ENCODE measurements at places on chromosomes 7 and 10.

DNA sequence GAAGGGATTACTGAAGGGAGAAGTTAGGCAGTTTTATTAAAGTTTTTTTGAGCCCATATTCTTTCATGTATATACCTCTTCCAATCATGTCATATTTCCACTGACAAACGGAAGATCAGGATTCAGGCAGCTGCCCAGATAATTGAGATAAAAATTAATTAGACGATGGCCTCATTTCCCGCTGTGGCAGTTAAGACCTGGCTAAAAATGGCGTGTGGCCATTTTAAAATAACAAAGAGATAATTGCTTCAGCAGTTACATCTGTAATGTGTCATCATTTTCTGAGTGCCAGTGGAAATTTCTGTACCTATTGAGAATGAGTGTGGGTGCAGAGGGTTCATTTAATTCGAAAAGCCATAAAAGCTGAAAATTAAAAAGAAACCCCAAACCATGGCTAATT, 215.1 kb downstream of the STK31 start:
- no peak for DNase-seq

DNA sequence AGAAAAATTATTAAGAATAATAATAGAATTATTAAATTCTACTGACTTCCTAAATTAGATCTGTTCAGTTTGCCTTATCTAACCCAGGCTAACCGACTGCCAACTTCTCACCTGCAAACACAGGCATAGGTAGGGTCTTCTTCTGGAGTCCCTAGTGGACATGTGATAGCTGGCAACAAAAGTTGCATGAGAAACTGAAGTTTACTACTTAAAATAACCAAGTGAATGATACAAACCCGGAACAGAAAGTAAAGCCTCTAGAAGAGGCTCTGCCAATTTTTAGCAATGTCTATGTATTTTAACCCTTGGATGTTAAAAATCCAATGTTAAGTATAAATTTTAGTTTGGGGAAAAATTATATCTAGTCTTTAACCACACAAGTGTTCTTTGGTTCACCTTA, 37.6 kb downstream of the NDUFB2 start:
- no peak for DNase-seq

- DNase-seq = no peak
Observed at GRCh38 chr10:113893570-113893969, 39.1 kb downstream of the NHLRC2 start.

GRCh38 chr7:41232086-41232485, 470.8 kb downstream of the INHBA start:
- DNase-seq = peak; percentile 15

- no peak for DNase-seq
Observed at GRCh38 chr10:23073527-23073926, 21.9 kb upstream of the MSRB2 start.

GRCh38 chr10:118870467-118871243, 115.9 kb upstream of the CACUL1 start:
- DNase-seq = peak; percentile 88

DNA sequence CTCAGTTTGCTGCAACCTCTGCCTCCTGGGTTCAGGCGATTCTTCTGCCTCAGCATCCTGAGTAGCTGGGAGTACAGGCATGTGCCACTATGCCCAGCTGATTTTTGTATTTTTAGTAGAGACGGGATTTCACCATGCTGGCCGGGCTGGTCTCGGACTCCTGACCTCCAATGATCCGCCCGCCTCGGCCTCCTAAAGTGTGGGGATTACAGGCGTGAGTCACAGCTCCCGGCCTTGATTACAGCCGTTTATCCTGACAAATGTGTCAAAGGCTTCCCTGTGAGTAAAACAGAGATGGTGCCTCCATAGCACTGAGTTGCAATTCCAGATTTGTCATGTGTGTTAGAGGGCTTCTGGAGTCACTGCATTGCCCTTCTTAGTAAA, 273.7 kb downstream of the CCDC3 start:
- peak; percentile 29 for DNase-seq

- DNase-seq = no peak
Observed at GRCh38 chr7:6725003-6725402, 18.3 kb upstream of the ZNF12 start.

DNA sequence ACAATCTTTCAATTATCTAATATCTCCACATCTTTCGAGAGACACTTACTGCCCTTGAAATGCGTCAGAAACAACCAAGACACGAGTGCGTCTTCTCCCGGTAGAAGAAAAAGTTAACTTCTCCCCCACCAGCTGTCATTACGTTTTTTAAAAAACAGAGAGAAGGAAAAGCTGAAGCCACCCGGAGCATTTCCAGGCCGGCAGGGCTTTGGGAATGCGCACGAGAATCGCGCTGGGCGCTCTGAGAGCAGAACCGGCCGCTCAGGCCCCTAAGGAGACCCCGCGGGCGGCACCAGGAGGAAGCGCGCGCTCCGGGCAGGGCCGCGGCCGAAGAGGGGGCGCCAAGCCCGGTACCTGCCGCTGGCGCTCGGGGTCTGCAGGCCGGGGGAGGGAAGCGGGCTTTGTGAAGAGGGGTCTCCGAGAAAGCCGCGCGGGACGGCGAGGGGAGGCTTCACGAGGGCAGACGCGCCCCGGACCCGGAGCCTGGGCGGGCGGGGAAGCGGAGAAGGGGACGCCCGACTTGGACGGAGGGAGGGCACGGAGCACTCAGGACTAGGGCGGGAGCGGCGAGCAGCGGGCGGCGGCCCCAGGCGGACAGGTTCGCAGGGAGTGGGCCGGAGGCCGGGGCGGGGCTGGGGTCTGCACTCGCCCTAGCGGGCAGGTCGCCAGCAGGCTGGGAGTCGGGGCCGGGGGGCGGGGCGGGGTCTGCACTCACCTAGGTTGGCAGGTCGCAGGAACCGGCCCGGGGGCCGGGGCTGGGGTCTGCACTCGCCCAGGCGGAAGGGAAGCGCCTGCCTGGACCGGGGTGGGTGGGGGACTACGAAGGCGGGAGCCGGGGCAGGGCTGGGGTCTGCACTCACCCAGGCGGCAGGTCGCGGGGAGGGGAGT, 932 bp downstream of the ESYT2 start:
- no peak for DNase-seq

DNA sequence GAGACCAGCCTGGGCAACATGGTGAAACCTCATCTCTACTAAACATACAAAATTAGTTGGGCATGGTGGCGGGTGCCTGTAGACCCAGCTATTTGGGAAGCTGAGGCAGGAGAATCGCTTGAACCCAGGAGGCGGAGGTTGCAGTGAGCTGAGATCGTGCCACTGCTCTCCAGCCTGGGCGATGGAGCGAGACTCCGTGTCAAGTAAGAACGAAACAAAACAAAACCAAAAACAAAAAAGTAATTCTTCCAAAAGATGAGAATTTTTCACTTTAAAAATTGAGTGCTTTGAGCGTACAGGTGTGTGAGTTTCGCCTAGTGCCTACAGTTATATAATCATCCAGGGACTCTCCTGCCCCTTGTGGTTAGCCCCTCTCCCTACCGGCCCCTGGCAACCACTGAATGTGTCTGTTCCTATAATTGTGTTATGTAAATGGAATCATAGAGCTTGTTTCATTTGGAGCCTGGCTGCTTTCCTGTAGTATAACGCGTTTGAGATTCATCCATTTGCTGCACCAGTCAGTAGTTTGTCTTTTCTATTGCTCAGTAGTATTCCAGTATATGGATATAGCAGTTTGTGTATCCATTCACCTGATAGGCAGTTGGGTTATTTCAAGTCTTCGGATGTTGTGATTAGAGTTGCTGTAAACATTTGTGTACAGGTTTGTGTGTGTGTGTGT, 80.0 kb downstream of the RBM33 start:
- DNase-seq = no peak

GRCh38 chr7:88835147-88835728, 39.7 kb upstream of the TEX47 start:
- no peak for DNase-seq

DNA sequence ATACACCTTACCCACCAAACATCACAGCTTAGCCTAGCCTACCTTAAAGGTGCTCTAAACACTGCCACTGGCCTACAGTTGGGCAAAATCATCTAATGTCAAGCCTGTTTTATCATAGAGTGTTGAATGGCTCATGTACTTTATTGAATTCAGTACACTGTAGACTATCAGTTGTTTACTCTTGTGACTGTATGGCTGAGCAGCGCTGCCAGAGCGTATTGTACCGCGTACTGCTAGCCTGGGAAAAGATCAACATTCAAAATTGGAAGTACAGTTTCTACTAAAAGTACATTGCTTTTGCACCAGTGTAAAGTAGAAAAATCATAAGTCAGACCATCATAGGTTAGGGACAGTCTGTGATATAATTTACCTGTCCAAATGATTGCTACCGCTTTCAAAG, 226.8 kb downstream of the PRPF18 start:
- DNase-seq = no peak

- no peak for DNase-seq
Observed at GRCh38 chr7:77716804-77717203, 20.5 kb downstream of the RSBN1L start.

- peak; percentile 52 for DNase-seq
Observed at GRCh38 chr7:100483722-100484672, at the start of gene NYAP1. TSS of gene NYAP1 (plus strand) at chr7:100483927. CDS start at chr7:100485312, 1,385 bp downstream.

GRCh38 chr7:128679920-128680319, 7.8 kb downstream of the GARIN1A start:
- no peak for DNase-seq

DNA sequence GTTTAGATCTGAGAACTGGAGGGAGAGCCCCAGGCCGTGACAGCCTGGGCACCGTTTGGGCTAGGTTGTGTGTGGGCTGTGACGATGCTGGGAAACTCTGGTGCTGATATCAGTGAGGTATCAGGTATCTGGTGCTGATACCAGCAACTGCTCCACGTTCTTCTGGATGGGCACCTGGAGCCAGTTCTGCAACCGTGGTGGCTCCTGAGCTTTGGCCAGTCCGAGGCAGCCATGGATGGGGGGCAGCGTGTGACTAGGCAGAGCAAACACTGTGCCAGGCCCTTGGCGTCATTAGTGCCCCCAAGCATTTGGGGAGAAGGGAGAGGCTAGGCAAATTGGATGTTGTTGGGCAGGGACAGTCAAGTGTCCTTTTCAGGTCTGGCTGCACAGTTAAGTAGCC, 57.9 kb downstream of the ZNF467 start:
- no peak for DNase-seq

DNA sequence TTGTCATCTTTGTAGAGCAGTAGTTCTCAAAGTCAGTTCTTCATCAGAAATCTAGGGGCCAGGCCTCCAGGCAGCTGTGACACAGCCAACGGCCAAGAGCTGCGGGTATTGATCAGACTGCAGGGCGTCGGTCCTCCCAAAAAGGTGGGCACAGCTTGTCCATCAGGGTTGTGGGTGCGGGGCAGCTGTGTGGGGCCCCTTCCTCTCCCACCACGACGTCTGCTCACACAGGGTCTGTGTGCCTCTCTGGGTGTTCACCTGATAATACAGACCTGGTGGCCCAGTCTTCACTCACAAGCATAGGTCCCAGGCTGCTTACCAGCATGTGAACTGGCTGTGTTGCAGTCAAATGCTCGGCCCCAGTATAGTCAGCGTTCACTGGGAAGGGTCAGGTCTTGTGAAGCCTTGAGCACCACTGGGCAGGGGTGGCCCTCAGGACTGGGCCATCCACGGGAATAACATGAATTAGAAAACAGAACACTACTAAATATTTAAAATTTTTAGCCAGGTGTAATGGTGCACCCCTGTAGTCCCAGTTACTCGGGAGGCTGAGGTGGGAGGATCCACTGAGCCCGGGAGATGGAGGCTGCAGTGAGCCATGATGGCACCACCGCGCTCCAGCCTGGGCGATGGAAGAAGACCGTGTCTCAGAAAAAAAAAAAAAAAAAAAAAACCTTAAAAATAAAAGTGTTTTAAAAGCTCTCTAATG, 102.8 kb upstream of the DIP2C start:
- no peak for DNase-seq

- DNase-seq = peak; percentile 18
Observed at GRCh38 chr7:17985473-17986239, 42.0 kb downstream of the PRPS1L1 start.

GRCh38 chr7:19107356-19108146, 9.9 kb downstream of the TWIST1 start:
- DNase-seq = peak; percentile 83

- DNase-seq = no peak
Observed at GRCh38 chr7:77427996-77428603, 12.0 kb upstream of the GSAP start.

GRCh38 chr7:9083837-9084236, 650.4 kb downstream of the NXPH1 start:
- DNase-seq = no peak

DNA sequence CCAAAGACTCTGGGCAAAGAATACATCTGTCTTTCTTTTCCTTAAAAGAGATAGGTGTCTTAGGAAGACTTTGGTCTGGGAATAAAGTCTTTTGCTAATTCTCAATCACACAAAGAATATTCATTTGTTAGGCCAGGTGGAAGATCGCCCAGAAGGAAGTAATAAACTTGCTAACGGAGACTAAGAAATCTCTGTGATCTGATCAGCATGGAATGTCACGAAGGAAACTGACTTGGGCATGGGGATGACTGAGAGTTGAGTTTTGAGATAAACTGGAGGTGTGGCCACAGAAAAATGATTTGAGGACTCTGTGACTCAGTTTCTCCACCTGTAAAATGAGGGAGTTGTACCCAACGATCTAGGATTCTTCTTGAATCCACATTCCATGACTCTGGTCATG, 161.1 kb upstream of the SVIL start:
- DNase-seq = no peak

DNA sequence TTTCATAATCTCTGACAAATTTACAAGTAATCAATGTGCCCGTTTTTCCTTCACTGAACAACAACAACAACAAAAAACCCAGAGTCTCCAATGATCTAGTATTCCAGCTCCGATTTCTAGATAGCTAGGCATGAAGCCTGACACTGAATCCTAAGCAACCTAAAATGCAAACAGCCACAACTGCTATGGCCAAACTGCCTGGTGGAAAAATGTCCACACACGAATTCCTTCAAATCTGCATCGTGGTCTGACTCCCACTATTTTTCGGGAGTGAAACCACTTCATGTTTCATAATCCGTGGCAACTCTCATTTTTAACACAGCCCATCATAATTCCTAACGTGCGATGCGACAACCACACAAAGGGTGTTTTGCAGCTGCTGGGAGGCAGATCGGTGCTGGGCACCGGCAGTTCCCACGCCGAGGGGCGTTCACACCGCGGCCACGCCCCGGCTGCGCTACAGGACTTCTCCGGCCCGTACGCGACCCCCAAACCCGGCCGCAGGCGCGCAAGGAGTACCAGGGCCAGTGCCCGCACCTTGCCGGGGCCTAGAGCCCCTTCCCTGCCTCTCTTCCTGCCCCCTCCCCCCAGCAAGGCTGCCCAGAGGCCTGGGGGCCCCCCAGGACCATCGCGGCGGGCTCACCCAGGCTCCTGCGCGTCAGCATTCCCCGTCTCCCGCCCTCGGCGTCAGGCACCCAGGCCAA, 814 bp downstream of the RUFY2 start:
- peak; percentile 47 for DNase-seq

- no peak for DNase-seq
Observed at GRCh38 chr10:70272925-70273316, 10.9 kb downstream of the NPFFR1 start.

- no peak for DNase-seq
Observed at GRCh38 chr7:72015136-72015535, 397.0 kb downstream of the CALN1 start.

GRCh38 chr10:14612873-14613587, 161.7 kb downstream of the FAM107B start:
- DNase-seq = no peak

Measured in fibroblast of gingiva (primary cell).